ENCODE measurements at places on chromosomes 7 and 10.

- no peak for DNase-seq
Measured at GRCh38 chr7:86454753-86455152, 189.0 kb upstream of the GRM3 start.

GRCh38 chr7:2299131-2299829 is 15.0 kb downstream of the SNX8 start:
- peak; percentile 30 for DNase-seq

- no peak for DNase-seq
Measured at GRCh38 chr10:121437596-121437995, 160.6 kb downstream of the FGFR2 start.

DNA sequence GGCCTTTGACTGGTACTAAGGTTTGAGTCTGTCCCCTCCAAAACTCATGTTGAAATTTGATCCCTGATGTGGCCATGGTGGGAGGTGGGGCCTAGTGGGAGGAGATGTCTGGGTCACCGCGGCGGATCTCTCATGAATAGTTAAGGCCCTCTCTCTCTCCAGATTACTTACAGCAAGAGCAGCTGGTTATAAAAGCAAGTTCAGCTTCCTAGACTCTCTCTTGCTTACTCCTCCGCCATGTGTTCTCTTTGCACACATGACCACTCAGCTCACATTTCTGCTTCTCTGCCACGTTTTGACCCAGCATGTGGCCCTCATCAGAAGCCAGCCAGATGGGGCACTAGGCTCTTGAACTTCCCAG is 29.9 kb upstream of the ZMIZ1 start:
- no peak for DNase-seq

DNA sequence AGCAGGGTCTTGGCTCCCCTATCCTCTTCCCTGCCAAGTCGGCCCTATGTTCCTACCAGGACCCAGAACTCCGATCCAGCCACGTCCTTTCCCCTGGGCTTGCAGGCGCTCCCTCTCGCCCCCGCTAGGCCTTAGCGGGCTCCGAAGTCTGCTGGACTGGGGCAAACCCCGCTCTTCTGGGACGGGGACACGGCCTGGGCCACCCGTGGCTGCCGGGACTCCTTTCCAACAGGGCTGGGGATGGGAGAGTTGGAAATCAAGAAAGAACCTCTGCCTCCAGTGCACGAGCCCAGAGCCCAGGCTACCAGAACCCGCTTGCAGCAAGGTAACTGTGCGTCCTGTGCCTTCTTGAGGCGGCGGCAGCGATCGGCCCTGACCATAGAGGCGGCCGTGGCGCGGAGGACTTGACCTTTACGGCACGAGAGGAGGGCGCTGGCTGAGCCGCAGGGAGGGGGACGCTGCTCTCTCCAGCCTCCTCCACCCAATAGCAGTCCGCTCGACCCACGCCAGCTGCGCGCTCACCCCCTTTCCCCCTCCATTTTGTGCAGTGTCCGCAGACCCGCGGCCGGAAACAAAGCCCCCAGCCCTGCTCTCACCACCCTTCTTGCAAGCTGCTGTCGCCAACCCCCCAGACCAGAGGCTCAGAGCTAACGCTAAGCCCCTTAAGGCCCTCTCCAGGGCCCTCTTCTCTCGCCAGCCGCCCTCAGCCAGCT is 7.0 kb upstream of the HOXA11 start:
- no peak for DNase-seq

DNA sequence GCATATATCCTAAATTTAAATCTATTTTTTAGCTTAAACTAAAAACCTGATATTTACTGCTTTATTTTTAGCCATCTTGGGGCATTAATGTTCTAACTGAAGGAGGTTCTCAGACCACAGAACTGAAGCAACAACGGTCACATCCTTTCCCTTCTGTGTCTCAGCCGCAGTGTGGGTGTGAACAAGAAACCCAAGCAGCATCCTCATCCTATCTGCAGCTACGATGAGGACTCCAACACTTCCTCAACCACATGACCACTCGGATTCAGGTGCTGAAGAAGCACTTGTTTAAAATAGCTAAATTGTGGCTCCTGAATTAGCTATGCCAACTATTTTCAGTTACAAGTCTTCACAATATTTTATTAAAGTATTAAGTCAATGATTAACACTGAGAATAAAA is 5.3 kb downstream of the ESYT2 start:
- peak; percentile 55 for DNase-seq

DNA sequence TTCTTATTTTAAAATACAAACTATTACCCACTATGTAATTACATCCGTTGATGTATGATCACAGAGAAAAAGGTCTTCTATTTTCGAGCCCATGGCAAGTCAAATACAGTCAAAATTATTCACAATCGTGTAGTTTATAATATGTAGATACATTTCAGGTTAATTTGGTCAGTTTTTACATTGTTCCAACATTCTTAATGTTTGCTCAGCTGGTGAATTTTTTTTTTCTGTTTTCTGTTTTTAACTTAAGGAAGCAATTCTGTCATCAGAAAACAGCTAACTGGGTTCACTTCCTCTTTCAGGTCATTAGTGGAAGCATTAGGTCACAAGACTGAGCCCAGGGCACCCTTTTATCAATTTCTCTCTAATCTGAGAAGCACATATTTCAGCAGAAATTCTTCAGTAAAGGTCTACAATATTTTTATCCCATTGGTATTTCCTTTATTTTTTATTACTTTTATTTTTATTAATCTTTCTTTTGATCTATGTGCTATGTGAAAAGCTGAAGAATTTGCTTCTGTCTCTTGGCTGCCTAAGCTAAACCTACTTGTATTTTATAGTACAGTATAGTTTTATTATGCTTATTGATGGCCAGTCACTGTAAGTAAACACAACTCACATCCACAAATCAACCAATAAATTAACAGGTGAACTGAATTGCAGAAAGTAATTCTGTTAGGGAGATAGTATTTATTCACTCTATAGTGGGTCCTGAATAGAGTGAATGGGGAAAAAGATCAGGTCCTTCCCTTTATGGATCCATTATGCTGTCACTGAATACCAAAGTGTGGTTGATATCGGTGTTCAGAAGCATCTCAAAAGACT is 84.6 kb downstream of the ICA1 start:
- DNase-seq = no peak

GRCh38 chr10:119100434-119101238 is 3.3 kb upstream of the DENND10 start:
- DNase-seq = no peak

- no peak for DNase-seq
Measured at GRCh38 chr7:137343281-137343841, at the start of gene PTN. PTN (minus strand) TSS chr7:137343733; CDS start chr7:137254973, 88,760 bp downstream.

GRCh38 chr10:58672845-58673244 is 160.2 kb downstream of the BICC1 start:
- DNase-seq = no peak

- no peak for DNase-seq
Measured at GRCh38 chr7:26507108-26507987, 215.7 kb downstream of the SNX10 start.

- DNase-seq = no peak
Measured at GRCh38 chr10:15113766-15114165, 16.6 kb downstream of the RPP38 start.
